Mononuclear cell (primary cell): ENCODE measurements at places on chromosomes 1 and 21. TPM values are rescaled to one million over a fixed set of nuclear protein-coding genes. Genes with fewer than 3 reads are reported as not detected.

DCDC2B gene
- total RNA-seq: not detected

OR10J4 gene
- not detected for total RNA-seq

IPP gene
- 2.4 TPM for total RNA-seq

HJV gene
- total RNA-seq: not detected

PRR9 gene
- total RNA-seq: not detected

FCRL6 gene
- total RNA-seq: 15.2 TPM

CYP4X1 gene
- not detected for total RNA-seq

PMVK gene
- total RNA-seq: 2.1 TPM
